ENCODE measurements at places on chromosomes 2 and 18. TPM values are rescaled to one million over a fixed set of nuclear protein-coding genes. Genes with fewer than 3 reads are reported as not detected.

Gene SRD5A2
- not detected for total RNA-seq

Gene LRRTM4
- total RNA-seq, result 0.21 TPM

Gene RESP18
- not detected for total RNA-seq

Gene TUBA3E
- total RNA-seq, result 0.57 TPM

- no peak overlapping the region for H3K4me3 ChIP-seq
- peaks cover 2% of the 10 kb centered on the region for H3K36me3 ChIP-seq
- H3K27me3 ChIP-seq, result no peaks in the 10 kb centered on the region
- no peak overlapping the region for H3K27ac ChIP-seq
- DNase-seq, result no peak
These were observed 65.8 kb downstream of the RBMS1 start for GRCh38 chr2:160427629-160428404.

DNA sequence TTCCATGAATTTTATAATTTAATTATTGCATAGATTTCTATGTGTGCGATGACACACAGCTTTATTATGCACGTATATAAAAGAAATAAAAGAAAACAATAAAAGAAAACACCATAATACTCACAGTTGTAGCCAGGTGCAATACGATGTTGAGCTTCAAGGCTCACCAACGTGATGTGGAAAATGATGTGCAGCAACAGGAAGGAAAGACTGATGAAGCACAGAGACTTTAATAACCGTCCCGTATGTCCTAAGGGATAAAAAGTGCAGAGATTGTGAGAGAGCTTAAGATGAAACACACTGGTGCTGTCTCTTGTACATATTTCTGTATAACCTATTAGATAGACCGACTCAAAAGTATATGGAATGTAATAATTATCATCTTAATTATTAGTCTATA, 170.0 kb downstream of the PIEZO2 start:
- no peak for DNase-seq
- H3K27ac ChIP-seq, result no peak overlapping the region
- no peak overlapping the region for H3K4me3 ChIP-seq
- no peaks in the 10 kb centered on the region for H3K4me1 ChIP-seq
- H3K36me3 ChIP-seq, result no peaks in the 10 kb centered on the region

- no peaks in the 10 kb centered on the region for H3K36me3 ChIP-seq
- H3K4me1 ChIP-seq, result no peaks in the 10 kb centered on the region
- no peak overlapping the region for H3K4me3 ChIP-seq
- H3K27ac ChIP-seq, result no peak overlapping the region
- no peak for DNase-seq
- H3K27me3 ChIP-seq, result no peaks in the 10 kb centered on the region
These were observed 15.4 kb upstream of the ZEB2 start for GRCh38 chr2:144535300-144535699.

GRCh38 chr18:36752929-36753865, 75.6 kb downstream of the TPGS2 start:
- H3K4me3 ChIP-seq, result no peak overlapping the region
- DNase-seq, result no peak
- no peak overlapping the region for H3K27ac ChIP-seq
- no peaks in the 10 kb centered on the region for H3K36me3 ChIP-seq
- H3K4me1 ChIP-seq, result no peaks in the 10 kb centered on the region

DNA sequence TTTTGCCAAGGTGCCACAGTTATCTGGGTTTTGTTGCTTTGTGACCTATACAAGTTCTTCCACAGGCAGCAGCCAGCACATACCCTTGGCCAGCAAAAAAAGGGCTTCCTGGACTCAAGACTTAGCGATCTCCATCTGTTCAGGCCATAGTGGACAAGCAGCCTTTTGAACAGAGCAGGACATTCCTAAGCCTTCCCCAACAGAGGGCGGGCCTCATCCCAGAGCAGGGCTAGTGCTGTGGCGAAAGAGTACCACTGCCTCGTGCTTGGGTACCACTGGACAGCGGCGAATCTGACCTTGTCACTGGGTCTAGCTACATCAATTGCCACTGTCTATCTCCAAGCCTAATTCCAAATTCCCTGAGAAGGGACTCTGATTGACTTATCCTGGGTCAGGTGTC, 56.4 kb downstream of the NAB1 start:
- no peaks in the 10 kb centered on the region for H3K27me3 ChIP-seq
- H3K4me3 ChIP-seq, result no peak overlapping the region
- no peaks in the 10 kb centered on the region for H3K36me3 ChIP-seq
- H3K27ac ChIP-seq, result no peak overlapping the region
- DNase-seq, result no peak
- peaks cover 13% of the 10 kb centered on the region for H3K4me1 ChIP-seq

GRCh38 chr18:8339952-8340351, 269.3 kb upstream of the RAB12 start:
- H3K27me3 ChIP-seq, result no peaks in the 10 kb centered on the region
- H3K27ac ChIP-seq, result peak overlapping the region; percentile 76
- peaks cover 2% of the 10 kb centered on the region for H3K36me3 ChIP-seq
- DNase-seq, result no peak
- peaks cover 76% of the 10 kb centered on the region for H3K4me1 ChIP-seq
- H3K4me3 ChIP-seq, result no peak overlapping the region

GRCh38 chr2:221605751-221606240, 33.7 kb upstream of the EPHA4 start:
- no peaks in the 10 kb centered on the region for H3K36me3 ChIP-seq
- H3K27ac ChIP-seq, result no peak overlapping the region
- H3K4me1 ChIP-seq, result peaks cover 40% of the 10 kb centered on the region
- no peak for DNase-seq
- H3K4me3 ChIP-seq, result no peak overlapping the region
- no peaks in the 10 kb centered on the region for H3K27me3 ChIP-seq

Data from Caco-2 (cell line).